ENCODE measurements at places on chromosomes 1 and 21.

DNA sequence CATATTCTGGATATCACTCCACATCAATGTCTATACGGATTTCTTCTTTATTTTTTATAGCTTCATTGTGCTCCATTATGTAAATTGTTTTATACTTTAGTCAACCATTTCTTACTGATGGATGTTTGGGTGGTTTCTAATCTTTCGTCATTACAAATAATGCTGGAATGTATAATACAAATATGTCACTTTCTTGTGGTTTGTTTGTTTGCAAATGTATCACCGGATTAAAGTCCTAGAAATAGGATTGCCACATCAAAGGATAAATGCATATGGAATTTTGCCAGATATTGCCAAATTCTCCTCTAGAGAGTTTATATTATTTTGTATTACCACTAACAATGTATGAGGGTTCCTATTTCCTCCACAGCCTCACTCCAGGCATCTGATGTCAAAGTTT is 48.7 kb upstream of the PRDM2 start:
- no peak for DNase-seq

DNA sequence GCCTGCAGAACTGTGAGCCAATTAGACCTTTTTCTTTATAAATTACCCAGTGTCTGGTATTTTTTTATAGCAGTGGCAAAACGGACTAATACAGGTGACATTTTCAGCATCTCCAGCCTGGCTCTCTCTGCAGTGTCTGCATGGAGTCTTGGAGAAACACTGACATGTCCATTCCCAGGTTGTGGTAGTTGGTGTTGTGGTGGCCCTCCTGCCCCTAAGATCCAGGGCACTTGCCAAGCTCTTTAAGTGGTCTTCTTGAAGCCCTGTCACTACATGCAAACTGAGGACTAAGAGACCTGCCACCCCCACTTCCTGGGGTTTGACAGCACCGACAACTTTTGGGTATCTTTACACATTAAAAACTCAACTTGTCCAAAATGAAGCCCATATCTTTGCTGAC is 419.4 kb downstream of the NPHP4 start:
- DNase-seq: no peak

- DNase-seq: no peak
Measured at GRCh38 chr1:33363470-33363861, 42.6 kb upstream of the A3GALT2 start.

GRCh38 chr1:195637539-195637938 is 970.7 kb downstream of the KCNT2 start:
- no peak for DNase-seq

- DNase-seq: no peak
Measured at GRCh38 chr1:224879162-224879803, 50.2 kb upstream of the DNAH14 start.

DNA sequence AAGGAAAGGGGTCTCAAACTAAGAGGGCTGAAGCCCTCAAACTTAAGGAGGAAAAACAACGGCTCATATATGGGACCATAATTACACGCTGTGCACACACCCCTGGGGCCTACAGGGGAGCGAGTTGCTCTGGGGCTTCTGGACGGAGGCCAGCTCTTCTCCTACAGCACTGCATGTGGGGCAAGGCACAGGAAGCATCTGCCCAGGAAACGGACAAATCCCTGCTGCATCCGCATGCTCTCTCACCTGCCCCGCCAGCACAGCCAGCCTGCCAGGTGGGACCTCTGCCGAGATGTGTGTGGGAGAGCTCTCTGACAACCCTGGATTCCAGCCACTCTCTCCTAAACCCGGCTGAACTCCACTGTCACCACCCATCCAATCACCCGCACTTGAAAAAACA is 54.1 kb downstream of the MRPL37 start:
- DNase-seq: no peak

DNA sequence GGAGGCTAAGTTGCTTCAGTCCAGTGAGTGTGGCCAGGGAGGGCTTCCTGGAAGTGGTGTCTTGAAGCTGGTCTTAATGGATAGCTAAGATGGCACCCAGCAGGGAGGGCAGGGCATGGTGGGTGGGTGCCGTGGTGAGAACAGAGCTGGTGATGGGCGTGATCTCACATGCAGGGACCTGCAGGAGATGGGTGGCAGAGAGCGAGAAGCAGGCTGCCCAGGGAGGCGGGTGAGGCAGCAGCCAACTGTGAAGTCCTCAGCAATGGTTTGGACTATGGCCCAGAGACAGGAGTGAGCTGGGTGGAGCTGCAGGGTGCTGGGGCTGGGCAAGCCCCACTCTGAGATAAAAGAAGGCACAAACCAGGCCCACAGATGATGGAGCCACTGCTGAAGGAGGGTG is 50.7 kb downstream of the UMODL1 start:
- no peak for DNase-seq

DNA sequence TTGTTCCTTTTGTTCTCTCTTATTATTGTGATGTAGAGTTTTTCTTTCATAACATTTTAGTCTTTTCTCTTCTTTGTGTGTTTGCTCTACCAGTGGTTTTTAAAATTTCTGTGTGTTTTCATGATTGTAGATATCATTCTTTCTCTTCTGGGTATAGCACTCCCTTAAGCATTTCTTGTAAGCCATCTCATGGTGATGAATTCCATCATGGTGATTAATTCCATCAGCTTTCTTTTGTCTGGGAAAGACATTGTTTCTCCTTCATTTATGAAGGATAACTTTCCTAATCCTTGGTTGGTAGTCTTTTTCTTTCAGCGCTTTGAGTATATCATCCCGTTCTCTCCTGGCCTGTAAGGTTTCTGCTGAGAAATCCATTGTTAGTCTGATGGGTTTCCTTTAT is 22.7 kb downstream of the CD55 start:
- no peak for DNase-seq

- no peak for DNase-seq
Measured at GRCh38 chr1:246404078-246404477, 103.0 kb downstream of the SMYD3 start.

- no peak for DNase-seq
Measured at GRCh38 chr1:40539338-40539737, 7.9 kb downstream of the ZNF684 start.

DNA sequence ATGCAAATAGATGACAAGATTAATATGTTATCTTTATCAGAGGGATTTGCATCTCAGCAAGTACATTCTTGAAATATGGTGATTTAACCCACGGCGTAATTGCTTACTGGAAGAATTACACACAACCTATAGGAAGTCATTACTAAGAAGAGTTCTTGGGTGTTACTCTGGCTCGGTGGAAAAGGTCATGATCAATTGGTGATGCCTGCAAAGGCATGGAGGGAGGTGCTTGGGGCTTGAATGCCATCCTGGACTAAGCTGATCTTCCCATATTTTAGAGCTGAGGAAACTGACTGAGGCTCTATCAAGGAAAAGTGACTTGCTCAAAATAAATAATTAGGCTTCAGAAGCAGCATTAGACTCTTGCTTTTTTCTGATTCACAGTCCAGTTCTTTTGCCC is 137.5 kb upstream of the JUN start:
- no peak for DNase-seq

- DNase-seq: no peak
Measured at GRCh38 chr21:8989721-8990325, 1531.6 kb upstream of the TPTE start.

GRCh38 chr1:66532798-66533783 is 862 bp upstream of the SGIP1 start:
- no peak for DNase-seq

DNA sequence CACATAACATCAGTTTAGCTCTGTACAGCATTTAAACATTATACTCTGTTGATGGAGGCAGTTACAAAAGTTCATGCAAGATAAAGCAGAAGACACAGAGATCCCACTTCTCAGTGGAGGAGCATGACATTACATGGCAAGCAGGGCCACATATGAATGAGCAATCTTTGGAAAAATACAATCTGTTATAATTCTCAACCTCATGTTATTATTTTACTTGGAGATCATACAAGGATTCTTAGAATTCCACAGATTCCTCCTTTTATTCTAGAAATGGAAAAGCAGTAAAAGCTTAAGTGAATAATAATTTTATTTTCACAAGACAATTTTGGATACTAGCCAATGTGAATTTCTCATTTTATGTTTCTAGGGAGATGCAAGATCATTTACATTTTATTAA is 66.6 kb downstream of the IFI44 start:
- no peak for DNase-seq

DNA sequence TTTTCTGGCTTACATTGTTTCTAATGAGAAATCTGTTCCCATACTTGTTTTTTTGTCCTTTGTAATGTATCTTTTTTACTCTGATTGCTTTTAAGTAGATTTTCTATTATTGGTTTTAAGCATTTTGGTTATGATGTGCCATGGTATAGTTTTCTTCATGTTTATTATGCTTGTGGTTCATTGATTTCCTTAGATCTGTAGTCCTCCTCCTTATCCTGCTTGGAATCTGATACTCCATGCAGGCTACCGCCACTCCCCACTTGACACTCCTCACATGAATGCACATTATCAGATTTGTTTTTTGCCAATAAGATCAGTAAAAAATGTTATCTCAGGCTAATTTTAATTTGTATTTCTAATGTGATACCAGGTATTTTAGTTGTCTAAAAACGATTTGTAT is 20.8 kb downstream of the UROD start:
- no peak for DNase-seq

- DNase-seq: no peak
Measured at GRCh38 chr1:25573591-25573930, 30.2 kb downstream of the LDLRAP1 start.

GRCh38 chr1:209646558-209646957 is 5.7 kb downstream of the LAMB3 start:
- DNase-seq: no peak

- DNase-seq: no peak
Measured at GRCh38 chr21:32048353-32048752, 175.5 kb downstream of the HUNK start.

DNA sequence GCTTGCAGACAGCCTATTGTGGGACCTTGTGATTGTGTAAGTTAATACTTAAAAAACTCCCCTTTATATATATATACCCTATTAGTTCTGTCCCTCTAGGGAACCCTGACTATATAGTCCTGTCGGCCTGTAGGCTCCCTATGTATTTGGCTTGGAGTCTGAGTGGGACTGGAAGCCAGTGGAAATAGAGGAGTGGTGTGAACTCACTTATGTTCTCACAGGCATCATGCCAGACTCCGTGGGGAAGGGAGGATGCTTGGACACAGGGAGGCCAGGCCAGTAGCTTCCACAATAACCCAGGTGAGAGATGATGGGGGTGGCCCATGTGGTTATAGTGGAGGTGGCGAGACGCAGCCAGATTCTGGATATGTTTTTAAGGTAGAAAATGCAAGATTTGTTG is 136.7 kb upstream of the SYT6 start:
- DNase-seq: no peak

DNA sequence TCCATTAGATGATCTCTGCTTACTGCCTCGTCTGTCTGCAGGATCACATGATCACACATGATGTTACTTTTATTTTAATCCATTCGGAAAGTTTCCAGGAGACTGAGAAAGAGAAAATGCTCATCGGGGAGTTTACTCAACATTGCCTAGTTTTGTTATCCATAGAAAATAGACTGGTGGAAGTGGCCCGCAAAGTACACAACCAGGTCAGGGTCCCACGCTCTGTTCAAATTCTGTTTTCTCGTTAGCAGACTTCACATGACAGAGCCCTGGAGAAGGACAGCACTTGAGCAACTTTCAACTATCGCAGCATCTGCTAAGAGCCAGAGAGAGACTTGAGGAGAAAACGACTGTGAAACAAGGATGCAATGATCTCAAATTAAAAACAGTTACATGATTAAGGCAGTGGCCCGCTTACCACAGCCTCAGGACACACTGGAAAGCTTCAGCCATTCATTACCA is 44.2 kb downstream of the ADAMTS1 start:
- no peak for DNase-seq

GRCh38 chr1:165695031-165695430 is 3.3 kb downstream of the ALDH9A1 start:
- no peak for DNase-seq

DNA sequence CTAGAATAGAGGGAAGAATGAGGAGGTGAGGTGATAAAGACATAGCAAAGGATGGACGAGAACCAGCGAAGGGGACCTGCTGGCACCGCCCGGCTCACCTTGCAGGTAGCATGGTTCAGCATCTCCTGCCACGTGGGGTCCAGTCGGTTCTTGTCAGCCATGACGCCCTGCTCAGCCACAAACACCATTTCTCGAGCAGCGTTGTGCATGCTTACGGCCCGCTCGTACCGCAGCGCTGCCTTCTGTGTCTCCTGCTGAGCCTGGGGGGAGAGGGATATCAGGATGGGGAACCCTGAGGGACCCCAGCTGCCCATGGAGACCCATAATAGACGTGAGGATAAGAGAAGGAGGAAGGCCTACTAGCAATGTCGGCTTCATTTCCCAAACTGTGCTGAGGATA is 11.4 kb downstream of the SH3BP5L start:
- no peak for DNase-seq

DNA sequence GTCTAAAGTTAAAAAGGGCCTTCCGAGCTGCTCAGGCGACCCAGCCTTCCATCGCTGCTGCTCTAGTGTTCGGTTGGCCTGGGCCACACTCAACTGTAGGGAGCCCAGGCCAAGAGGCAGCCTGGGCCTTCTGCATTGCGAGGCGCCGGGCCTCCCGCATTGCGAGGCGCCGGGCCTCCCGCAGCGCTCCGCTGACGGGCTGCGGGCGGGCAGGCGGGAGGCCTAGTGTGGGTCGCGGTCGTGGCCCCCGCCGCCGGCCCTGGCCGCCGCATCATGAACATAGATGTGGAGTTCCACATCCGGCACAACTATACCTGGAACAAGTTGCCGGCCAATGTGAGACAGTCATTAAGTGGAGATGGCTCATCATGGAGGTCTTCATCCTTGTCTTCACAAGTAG is 48.3 kb downstream of the PPIAL4G start:
- DNase-seq: no peak

- DNase-seq: no peak
Measured at GRCh38 chr1:53449021-53449420, 10.2 kb upstream of the DMRTB1 start.

All from activated CD4-positive, alpha-beta T cell treated with anti-CD3 and anti-CD28 coated beads, Interleukin-2, Interleukin-4, amounts not matched to agents 100 ng/mL and 50 ng/mL, durations not matched to agents 16 hours and 8 hours (primary cell).